ENCODE measurements at places on chromosomes 4 and X.
A peak's percentile ranks its signal among the peaks of the same experiment; 100 is the strongest.

- DNase-seq = no peak
Measured at GRCh38 chr4:86544310-86544966, 49.7 kb upstream of the PTPN13 start.

DNA sequence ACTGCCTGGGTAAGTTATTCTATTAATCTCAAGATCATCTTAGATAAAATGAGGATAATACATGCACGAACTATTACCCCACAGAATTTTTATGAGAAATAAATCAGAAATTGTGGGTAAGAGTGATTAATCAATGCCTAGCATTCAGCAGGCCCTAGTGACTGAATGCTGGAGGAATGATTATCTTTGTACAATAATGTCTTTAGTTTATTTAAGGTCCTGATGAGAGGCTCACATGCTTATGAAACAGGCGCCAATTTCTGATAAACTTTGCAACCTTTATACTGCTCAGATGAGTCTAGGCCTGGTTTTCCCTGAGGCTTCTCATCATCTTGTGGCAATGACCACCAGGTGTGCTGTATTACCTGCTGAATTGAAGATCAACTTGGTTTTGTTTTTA is 27.8 kb upstream of the BMP2K start:
- no peak for DNase-seq

DNA sequence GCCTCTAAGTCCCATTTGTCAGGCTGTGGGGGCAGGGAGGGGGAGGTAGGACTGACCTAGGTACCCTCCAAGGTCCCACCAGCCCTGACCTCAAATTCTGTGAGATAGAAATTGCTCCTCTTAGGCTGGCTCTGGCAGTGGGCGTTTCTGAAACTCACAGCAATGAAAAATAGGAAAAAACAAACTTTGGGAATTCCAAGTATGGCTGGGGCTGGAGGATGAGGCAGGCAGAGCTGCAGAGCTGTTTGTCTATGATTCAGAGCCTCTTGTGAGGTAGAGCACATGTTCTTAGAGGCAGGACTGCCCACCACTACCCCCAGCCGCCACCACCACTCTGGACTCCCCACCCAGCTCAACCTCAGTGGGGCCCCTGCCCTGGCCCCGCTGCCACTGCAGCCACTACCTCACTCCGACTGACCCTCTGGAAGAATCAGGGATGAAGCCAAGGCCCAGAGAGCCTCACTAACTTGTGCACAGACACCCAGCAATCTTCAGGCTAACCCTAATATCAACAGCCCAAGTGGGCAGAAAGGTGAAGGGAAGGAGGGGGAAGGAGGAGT is 98.2 kb downstream of the PJA1 start:
- peak; percentile 78 for DNase-seq

DNA sequence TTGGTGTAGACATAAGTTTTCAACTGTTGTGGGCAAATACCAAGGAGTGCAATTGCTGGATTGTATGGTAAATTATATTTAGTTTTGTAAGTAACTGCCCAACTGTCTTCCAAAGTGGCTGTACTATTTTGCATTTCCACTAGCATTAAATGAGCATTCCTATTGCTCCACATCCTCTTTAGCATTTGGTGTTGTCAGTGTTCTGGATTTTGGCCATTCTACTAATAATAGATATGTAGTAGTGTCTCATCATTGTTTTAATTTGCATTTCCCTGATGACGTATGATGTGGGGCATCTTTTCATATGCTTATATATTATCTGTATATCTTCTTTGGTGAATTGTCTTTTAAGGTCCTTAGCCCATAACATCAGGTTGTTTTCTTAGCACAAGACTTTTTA is 17.3 kb downstream of the PGAM4 start:
- no peak for DNase-seq

DNA sequence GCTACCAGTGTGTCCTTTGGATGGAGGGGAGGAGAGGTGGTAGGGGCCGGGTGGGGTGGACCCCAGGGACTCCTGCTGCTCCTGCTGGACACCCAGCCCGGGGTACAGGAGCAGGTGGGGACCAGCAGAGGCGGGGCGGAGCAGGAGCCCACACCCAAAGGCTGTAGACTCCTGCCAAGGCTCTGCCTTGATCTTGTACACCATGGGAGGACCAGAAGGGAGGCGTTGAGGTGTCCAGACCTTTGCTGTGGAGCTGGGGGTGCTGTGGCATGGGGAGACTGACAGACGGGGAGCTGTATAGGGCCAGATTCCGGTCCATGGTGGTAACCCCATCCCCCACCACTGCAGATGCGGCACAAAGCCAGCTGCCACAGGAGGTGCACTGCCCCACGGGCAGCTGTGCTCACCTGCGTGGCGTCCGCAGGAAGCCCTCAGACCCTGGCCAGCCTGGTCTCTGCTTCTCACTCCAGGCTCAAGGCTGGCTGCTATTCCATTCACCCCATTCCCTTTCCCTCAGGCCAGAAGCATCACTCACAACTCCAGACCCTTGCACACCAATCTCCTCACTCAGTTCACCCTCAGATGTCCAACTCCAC is 5.0 kb upstream of the SLC26A1 start:
- no peak for DNase-seq

GRCh38 chrX:10833299-10834169 is 213.1 kb upstream of the MID1 start:
- DNase-seq = no peak

GRCh38 chr4:92566269-92566668 is 262.5 kb downstream of the GRID2 start:
- no peak for DNase-seq

DNA sequence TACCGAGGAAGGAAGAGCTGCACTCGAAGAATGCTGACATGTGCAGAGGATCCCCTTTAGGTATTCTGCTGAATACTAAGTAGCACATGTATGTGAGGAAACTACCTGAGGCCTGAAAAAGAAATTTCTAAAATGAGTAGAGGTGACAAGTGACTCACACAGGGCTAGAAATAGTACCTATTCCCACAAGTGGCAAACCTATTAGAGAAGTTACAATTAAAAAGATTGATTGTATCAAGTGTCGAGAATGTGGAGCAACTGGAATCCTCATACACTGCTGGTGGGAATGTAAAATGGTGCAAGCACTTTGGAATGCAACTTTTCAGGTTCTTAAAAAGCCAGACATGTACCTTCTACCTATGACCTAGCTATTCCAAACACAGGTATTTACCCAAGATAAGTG is 47.4 kb downstream of the CCSER1 start:
- DNase-seq = no peak

GRCh38 chrX:74534569-74535038 is 79.8 kb downstream of the RLIM start:
- peak; percentile 77 for DNase-seq

DNA sequence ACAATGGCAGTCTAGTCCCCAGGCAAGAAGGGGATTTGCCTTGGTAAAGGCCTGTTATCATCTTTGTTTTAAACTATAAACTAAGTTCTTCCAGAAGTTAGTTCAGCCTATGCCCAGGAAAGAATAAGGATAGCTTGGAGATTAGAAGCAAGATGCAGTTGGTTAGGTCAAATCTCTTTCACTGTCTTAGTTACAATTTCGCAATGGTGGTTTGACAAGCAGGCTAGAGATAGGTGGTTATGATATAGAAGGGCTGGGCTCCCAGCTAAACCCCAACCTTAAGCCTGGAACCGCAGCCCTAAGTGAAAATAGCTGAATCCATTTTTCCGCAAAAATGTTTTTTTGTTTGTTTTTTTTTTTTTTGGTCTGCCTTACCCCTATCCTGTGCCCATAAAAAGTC is 41.8 kb upstream of the NEIL3 start:
- DNase-seq = no peak

DNA sequence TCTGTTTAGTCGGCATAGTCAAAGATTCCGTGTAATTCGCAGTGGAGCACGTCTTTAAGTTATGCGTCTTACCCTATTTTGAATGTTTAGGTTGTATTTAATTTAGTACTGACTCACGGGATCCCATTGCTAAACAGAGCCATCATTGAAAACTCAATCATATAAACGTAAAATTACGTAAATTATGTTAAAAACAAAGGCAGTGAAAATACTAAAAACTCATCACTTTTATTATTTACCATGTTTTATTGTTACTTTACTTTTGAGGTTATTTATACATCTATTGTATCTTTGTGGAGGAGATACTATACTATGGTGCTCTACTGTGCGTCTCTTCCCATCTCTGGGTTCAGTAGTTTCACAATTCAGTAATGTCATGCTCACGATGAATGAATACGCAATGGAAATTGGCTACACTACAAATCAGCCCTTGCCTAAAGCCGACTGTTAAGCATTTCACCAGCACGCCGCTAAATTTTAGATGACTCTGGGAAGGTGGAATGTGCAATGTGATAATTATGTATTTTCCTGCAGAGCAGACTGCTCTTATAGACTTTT is 944 bp downstream of the FUNDC2 start:
- DNase-seq = no peak

DNA sequence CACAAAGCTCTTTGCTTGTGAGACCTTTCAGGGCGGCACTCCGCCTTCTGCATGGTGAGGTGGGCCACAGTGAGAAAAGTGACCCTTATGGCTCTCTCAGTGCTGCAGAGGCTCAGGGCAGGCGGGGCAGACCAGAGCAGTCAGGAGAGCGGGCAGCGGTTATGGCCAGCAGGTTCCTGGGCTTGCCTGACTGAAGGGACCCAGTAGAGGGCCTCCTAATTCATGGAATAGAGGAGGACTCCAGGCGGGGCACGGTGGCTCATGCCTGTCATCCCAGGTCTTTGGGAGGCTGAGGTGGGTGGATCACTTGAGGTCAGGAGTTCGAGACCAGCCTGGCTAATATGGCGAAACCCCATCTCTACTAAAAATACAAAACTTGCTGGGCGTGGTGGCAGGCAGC is 91.4 kb downstream of the CLNK start:
- no peak for DNase-seq

DNA sequence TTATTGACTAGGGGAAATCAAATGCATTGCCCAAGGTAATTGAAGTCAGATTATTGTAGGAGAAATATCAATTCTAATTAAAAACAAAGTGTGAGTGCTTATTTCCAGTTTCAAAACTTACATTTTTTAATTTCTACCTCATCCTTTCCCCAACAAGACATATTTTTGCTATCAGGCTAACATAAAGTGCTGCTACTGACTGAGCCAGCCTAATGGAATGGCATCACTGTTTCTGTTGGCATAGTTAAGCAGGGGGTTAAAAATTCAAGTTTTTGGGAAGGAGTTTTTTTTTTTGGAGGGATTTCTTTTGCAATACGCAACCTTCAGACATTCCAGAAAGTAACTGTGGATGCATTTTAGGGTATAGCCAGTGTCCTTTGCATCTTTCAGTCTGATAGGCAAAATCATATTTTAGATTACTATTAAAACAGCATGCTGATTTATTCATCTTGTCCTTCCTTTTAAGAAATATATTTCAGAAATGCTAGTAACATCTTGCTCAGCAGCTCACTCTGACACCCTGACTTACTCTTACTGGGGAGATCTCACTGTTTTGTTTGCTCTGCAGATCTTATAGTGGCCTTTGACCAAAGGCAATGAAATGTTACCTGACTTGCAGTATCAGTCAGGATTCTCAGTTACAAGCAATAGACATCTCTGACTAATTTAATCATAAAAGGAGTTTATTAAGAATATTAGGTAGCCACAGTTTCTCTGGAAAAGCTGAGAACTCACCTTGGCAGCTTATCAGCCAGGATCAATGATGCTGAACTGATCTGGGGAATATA is 24.4 kb downstream of the GAB1 start:
- no peak for DNase-seq

DNA sequence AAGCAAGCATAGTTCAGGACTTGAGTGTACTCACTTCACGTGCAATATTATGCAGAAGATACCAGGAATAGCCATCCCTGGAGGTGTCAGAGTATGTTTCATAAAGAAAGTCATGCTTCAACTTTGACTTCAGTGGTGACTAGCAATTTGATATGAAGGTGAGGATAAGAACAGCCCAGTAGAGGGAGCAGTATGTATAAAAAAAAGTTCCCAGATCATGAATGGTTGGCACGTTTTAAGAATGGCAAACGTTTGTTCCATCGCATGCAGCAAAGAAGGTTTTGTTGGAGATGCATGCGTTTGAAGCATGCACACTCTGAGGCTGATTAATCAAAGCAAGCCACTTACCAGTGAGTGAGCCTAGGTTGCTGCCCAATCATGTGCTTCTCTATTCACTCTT is 33.5 kb upstream of the SLITRK4 start:
- DNase-seq = no peak

GRCh38 chrX:7941390-7942042 is 14.3 kb upstream of the PNPLA4 start:
- DNase-seq = no peak

GRCh38 chr4:47729131-47729680 is 108.7 kb downstream of the CORIN start:
- no peak for DNase-seq

GRCh38 chr4:116055857-116056827 is 942.7 kb upstream of the NDST4 start:
- no peak for DNase-seq

- DNase-seq = no peak
Measured at GRCh38 chr4:38647101-38647819, 16.7 kb upstream of the KLF3 start.

DNA sequence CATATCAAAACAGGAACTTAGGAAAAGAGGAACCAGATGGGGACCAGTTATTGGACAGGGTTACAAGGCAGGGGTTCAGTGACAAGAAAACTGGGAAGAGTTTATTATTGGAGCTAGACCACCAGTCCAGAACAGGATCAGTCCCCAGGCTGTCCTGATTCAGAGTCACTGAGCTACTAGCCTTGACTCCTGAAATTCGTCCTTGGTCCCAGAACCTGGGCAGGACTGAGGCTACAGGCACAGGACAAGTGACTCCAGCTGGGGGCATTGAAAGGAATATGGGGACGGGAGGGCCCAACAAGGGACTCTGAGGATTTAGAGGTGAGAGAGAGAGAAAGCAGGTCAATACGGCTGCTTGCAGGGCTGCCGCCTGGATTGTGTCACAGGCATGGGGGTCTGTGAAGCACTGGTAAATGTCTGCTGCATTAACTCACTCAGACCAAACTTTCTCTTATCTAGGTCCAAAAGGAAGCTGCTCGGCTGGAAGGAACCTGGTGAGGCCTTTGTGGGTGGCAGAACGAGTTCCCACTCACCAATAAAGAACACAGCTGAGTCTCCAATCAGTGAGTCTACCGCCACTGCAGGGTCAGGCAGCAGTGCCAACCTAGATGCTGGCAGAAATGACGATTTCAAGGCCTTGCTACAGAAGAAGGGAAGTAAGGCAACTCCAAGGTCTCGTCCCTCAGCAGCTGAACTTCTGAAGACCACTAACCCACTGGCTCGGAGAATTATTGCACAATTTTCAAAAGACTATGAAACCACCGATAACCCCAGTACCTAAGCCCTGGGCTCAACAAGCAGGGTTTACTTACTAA is 11.3 kb upstream of the RTL5 start:
- DNase-seq = no peak

- no peak for DNase-seq
Measured at GRCh38 chr4:36320117-36320896, 38.9 kb downstream of the DTHD1 start.

- no peak for DNase-seq
Measured at GRCh38 chr4:74919783-74920182, 13.1 kb upstream of the PARM1 start.

DNA sequence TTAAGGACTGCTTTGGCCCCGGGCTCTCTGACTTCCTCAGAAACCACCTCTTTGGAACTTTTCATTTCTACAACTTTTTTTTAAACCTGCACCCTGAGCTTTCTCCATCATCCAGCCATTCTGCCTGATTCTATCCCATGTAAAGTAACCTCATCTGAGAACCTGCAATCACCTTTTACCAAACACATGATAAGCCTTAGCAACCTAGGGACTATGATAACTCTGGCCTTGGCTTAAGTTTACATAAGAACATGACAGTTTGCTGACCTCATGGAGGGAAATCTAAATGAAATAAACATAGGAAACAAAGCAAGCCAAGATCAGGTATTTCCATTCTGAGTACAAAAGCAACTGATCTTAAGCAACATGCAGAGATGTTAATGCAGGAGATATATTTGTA is 15.7 kb upstream of the TMEM150C start:
- DNase-seq = no peak

- DNase-seq = no peak
Measured at GRCh38 chrX:131068945-131069719, 11.0 kb downstream of the ARHGAP36 start.
